ENCODE measurements at places on chromosomes 6 and 20. TPM values are rescaled to one million over a fixed set of nuclear protein-coding genes. Genes with fewer than 3 reads are reported as not detected.

GRCh38 chr6:100088009-100088408 is 94.0 kb upstream of the MCHR2 start:
- no peak for DNase-seq
- no peaks in the 10 kb centered on the region for H3K27me3 ChIP-seq
- H3K27ac ChIP-seq = peak overlapping the region; percentile 81
- H3K4me1 ChIP-seq = peaks cover 46% of the 10 kb centered on the region
- H3K36me3 ChIP-seq = no peaks in the 10 kb centered on the region

- DNase-seq = peak; percentile 31
- H3K4me3 ChIP-seq = no peak overlapping the region
- peak overlapping the region; percentile 85 for H3K27ac ChIP-seq
- H3K36me3 ChIP-seq = no peaks in the 10 kb centered on the region
Measured at GRCh38 chr20:20233041-20233514, 134.8 kb upstream of the INSM1 start.

DNA sequence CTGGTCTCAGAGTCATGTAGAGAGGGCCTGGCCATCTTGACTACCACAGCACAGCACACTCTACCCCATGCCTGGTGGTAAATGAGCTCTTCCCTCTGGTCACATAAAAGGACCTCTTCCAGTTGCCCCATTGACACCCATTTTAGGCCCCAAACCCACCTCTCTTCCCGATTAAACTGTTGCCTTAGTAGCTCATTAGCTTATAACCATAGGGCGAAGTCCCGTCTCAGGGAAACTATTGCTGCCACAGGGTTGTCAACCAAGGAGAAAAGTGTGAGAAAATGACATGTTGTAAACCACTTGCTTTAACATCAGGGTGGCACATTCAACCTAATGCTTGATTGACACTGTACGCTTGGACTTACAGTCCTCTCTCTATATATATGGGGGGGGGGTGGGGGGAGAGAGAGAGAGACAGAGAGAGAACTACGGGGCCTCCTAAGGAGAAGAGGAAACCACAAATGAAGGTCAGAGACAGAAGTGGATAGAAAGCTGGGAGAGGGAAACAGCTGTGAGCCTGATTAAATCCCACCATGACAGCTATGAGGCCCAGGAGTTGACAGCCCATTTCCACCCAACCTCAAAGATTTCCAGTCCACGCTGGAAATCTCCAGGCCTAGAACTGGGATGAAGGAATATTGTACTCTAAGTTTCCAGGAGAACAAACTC is 14.9 kb upstream of the BTN1A1 start:
- DNase-seq = no peak
- no peak overlapping the region for H3K27ac ChIP-seq
- H3K4me3 ChIP-seq = no peak overlapping the region
- H3K4me1 ChIP-seq = no peaks in the 10 kb centered on the region
- H3K36me3 ChIP-seq = no peaks in the 10 kb centered on the region

DNA sequence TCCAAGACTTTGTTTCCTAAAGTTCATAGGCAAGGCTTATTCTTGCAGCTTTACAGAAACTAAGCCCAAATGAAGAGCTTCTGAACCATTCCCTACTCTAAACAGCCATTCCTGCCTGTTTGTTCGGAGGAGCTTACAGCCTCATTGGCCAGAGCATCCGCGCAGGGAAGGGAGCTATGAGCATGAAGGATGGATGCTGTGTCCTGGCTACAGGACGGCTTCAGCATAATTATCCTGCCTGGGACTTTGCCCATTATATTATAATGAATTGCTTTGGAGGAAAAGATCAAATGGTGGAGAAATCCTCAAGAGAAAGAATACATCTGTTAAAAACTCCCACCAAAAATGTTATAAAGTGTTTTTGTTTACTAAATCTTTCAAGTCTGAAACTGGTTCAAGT is 378.2 kb upstream of the BTBD3 start:
- DNase-seq = no peak
- H3K4me1 ChIP-seq = no peaks in the 10 kb centered on the region
- H3K27me3 ChIP-seq = no peaks in the 10 kb centered on the region
- H3K4me3 ChIP-seq = no peak overlapping the region
- no peaks in the 10 kb centered on the region for H3K36me3 ChIP-seq
- no peak overlapping the region for H3K27ac ChIP-seq

RCAN2 gene
- 48.3 TPM for total RNA-seq

RSPO3 gene
- 7.0 TPM for total RNA-seq

- H3K27me3 ChIP-seq = peaks cover 4% of the 10 kb centered on the region
- no peaks in the 10 kb centered on the region for H3K4me1 ChIP-seq
- no peak overlapping the region for H3K4me3 ChIP-seq
Measured at GRCh38 chr6:27327023-27327738, 15.1 kb upstream of the POM121L2 start.

DNA sequence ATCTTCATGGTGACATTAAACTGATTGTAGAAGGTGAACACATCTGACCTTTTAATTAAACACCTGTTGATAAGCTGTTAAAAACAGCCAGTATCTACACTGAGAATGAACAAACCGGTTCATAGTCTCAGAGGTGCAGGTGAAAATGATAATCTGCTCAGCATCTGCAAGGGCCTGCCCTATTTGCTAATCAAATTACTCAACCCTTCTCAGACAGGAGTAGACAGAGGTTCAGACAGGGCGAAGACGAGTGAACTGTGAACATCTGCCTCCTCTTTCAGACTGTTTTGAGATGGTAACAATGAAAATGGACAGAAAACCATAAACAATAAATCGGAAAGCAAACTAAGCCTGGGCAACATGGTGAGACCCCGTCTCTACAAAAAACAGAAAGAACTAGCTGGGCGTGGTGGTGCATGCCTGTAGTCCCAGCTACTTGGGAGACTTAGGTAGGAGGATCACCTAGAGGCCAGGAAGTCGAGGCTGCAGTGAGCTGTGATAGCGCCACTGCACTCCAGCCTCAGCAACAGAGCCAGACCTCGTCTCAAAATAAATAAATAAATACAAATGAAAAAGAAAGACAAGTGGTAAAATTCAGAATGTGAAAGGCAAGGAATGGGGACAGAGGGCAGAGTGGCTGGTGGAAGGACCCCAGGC is 55.9 kb downstream of the NINL start:
- no peak for DNase-seq
- no peaks in the 10 kb centered on the region for H3K4me1 ChIP-seq
- H3K27ac ChIP-seq = no peak overlapping the region
- H3K4me3 ChIP-seq = no peak overlapping the region

DYNLT2 gene
- 1.1 TPM for total RNA-seq

DNA sequence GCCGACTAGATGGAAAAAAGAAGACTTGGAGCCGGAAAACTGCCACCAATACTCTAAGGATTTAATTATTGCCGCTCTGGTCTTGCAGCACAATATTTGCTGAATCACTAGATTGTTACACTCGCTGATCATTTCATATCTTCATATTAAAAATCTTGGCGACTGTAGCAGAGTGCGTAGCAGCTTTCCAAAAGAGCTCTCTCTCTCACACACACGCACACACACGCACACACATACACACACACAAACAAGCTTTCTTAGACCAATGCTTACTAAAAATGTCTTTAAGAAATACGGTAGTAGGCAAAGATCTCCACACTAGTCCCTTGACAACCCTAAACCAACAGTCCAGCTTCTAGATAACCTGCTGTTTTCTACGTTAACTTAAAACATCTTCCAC is 7.7 kb downstream of the GRIK2 start:
- H3K4me1 ChIP-seq = no peaks in the 10 kb centered on the region
- DNase-seq = no peak
- H3K27me3 ChIP-seq = peaks cover 51% of the 10 kb centered on the region
- no peaks in the 10 kb centered on the region for H3K36me3 ChIP-seq
- H3K27ac ChIP-seq = no peak overlapping the region

KIF25 gene
- not detected for total RNA-seq

Data from gastrocnemius medialis (tissue), 4 donors.